ENCODE measurements at places on chromosomes 3 and 15.

GRCh38 chr3:112341386-112341785, 8.4 kb downstream of the CD200 start:
- DNase-seq = no peak

- no peak for DNase-seq
Measured at GRCh38 chr3:116001151-116001621, 377.9 kb downstream of the GAP43 start.

DNA sequence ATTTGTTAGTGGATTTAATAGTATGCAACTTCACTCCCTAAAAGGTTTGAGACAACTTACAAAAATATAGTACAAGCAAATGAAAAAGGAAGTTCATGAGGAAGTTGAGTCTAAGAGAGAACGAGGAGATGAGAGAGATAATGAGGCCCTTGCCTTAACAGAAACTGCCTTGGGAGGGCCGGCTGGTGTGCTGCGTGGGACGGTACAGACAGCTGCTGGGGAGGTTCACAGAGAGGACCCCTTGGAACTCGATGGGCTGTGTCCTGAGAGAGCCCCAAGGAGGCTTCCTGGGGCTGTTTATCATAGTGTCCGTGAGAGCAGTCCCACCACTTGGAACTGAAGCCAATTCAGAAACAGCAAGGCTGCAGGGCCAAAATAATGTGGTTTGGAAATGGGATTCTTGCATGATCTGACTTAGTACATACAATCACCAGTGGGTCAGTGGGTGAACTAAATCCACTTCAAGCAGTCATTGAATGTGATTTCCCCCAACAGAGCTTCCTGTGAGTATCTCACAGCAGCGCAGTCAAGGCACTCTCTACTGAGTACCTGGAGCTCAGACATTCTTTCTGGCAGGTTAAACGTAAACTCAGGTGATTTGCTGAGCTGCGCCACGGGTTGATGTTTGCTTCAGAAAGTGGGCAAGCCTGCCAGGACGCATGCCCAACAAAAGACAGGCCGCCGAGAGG, 90.8 kb downstream of the CRTC3 start:
- no peak for DNase-seq

DNA sequence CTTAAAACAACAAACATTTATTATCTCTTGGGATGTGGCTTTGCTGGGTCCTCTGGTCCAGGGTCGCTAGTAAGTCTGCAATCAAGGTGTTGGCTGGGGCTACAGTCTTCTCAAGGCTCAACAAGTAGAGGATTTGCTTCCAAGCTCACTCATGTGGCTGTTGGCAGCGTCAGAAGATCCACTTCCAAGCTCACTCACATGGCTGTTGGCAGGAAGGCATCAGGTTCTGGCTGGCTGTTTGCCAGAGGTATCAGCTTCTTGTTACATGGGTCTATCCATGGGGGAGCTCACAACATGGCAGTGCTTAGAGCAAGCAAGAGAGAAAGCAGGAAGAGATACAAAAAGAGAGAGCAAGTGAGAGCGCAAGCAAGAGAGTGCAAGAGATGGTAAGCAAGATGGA, 15.0 kb upstream of the BNC1 start:
- no peak for DNase-seq

- DNase-seq = peak; percentile 1
Measured at GRCh38 chr3:126152458-126152857, 27.9 kb downstream of the ALDH1L1 start.

DNA sequence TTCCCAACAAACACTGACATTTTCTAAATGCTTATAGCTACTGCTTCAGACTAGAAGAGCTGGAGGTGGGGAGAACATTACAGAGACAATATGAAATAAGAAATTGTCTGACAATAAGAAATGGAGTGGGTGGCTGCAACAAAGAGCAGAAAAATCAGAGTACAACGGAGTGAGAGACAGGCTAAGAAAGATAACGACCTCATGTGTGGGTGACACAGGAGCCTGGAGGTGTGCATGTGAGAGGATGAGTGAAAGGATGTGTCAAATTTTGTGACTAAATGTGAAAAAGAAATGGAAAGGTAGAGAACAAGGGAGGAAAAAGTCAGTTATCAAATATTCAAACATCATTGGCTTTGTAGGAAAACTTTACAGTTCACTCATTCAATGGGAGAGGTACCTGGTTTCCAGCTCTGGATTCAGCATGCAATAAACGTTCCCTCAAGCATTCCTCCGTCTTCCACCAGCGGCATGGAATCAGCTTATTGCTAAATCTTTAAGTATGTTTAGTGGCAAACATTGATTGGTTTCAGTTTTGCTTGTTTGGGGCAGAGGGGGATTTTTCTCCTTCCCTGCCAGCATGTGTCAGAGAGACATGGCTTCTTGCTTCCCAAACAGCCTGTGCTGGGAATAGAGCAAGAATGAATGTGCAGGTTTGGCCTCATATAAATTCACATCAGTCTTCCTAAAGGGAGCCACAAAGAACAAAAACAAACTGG, 103.8 kb upstream of the CHRM5 start:
- DNase-seq = no peak

DNA sequence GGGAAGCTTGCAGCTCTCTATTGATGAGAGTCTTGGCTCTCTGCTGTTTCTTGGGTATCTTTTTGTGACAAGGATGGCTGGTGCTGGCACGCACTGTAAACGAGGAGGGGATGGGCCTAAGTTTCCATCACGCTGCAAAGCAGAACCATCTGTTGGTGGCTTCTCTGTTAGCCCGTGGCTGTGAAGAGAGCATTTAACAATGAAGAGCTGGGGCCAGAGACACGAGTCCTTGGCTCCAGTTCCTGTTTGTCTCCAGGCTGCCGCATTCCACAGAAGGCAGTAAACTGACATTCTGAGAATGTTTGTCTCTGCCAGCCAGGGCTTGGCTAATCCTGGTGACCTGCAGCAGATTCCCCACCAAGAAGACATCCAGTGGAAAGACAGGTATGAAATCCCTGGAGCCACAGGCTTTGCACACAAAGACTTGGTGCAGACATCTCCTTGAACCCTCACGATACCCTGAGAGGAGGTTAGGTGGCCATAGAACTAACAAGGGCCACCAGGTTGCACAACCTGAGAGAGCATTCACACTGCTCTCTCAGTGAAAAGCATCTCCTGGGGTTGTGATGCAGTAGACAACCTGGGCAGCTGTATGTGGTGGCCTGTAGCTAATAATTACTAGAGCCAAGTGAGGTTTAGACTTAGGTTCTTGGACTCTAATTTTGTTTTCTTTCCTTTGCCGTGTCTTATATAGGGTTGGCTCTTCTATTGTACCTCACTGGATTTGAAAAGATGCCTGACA, 130.9 kb downstream of the ASB7 start:
- DNase-seq = no peak

DNA sequence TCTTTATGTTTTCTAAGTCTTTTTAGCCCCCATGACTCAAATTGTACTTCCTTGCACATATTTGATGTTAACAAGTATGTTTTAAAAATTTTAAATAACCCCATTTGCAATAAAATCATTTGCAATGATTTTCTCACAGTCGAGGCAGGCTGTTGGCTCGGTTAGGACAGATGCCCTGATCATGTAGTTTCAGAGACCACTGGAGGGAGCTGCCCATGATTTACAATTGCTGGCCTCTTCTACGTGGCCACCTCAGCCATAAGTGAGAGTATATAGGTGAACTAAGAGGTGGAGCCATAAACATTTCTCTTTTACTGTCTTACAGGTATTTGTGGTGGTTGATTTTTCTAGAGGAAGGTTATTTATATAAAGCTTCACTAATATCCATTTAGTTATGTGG, 1.7 kb downstream of the DTWD1 start:
- no peak for DNase-seq

DNA sequence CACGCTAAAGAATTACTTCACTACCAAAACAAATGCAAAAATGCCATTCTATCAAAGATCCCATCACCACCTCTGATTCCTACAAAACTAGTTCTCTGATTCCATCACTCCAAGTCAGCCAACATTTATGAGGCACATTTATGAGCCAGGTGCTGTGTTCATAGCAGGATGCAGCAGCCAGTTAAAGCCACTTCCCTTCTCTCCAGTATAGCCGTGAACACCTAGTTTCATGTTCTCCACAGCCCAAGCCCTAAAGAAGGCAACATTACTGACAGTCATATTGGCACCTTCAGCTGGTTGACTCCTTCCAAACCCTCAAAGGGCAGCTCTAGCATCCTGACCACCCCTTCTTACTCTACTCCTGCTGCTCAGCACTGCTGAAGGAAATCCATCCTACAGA, 36.4 kb downstream of the RYK start:
- no peak for DNase-seq

DNA sequence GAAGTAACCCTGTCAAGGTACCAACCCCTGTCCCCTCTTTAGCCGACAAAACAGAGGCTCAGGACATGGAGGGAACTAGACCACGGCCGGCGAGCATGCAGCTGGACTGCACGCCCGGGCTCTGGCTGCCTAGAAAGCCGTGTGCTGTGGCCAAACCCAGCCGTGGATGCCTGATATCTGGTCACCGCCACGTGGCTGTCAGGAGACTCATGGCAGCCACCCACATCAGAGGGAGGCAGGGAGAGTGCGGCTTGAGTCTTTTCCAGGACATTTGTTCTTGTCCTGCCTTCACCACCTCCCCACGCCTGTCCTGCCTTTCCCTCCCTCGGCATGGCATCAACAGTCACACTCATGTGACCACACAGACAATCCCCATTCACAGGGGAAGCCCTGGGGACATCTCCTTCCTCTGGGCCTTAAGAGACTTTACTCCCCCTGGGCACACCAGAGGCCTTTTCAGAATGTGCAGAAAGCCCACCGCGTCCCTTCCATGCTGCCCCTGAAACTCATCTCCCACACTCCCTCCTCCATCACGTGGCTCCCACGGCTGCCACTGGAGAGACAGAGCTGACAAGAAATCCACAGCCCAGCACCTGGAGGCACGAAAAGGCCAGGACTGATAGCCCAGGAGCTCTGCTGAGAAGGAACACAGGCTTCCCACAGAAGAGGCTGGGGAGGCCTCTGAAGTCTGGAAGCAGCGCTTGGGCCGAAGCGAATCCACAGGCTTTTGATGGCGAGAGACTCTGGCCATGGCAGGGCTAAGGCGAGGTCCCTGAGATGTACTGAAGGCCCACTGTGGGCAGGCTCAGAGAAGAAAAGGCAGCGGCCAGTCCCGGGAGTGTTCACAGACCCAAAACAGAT, 71.2 kb upstream of the IQSEC1 start:
- no peak for DNase-seq

- peak; percentile 72 for DNase-seq
Measured at GRCh38 chr3:125437631-125438435, 62.7 kb upstream of the ZNF148 start.

GRCh38 chr3:126516152-126516935, 1.2 kb downstream of the UROC1 start:
- DNase-seq = no peak

DNA sequence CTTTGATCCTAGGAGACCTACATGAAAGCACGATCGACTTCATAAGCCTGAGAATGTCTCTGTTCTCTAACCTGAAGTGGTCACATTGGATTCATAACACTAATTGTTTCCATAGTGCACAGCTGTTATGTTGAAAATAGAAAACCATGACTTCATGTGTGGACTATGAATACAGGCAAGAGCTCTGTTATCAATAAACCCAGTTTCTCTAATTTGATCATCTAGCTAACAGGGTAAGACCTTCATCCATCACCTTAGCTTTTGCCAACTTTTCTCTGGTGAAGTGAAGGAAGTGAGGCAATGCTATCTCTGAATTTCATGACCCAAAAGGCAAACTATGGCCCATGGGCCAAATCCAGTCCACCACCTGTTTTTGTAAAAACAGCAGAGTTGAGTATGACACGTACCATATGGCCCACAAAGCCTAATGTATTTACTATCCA, 27.2 kb downstream of the ABI3BP start:
- DNase-seq = no peak

GRCh38 chr3:194220901-194221326, 85.0 kb downstream of the HES1 start:
- DNase-seq = no peak

GRCh38 chr3:73624017-73624820, 522 bp downstream of the PDZRN3 start:
- peak; percentile 70 for DNase-seq

GRCh38 chr3:156689608-156690007, 15.2 kb downstream of the TIPARP start:
- DNase-seq = no peak

- peak; percentile 36 for DNase-seq
Measured at GRCh38 chr15:88574655-88575054, 28.2 kb upstream of the DET1 start.

DNA sequence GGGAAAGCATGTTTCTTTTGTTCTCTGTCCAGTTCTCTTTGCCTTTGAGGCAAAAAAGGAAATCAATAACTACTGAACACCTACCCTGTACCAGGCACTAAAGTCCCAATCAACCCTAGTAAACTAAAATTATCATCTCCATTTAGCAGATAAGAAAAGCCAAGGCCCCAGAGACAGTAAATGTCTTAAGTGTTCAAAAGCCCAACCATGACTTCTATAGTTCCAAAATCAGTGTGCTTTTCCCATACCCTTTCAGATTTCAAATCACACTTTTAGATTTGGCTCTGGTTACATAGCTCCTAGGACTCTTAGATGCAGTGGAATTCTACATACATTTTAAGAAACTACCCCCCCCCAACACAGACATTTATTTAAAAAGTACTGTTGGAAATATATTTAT, 63.5 kb downstream of the UACA start:
- DNase-seq = no peak

GRCh38 chr3:131485119-131485518, 17.7 kb downstream of the MRPL3 start:
- no peak for DNase-seq

GRCh38 chr3:16072420-16073110, 101.9 kb upstream of the GALNT15 start:
- DNase-seq = no peak

- DNase-seq = no peak
Measured at GRCh38 chr3:168086541-168087260, 9.0 kb downstream of the GOLIM4 start.

DNA sequence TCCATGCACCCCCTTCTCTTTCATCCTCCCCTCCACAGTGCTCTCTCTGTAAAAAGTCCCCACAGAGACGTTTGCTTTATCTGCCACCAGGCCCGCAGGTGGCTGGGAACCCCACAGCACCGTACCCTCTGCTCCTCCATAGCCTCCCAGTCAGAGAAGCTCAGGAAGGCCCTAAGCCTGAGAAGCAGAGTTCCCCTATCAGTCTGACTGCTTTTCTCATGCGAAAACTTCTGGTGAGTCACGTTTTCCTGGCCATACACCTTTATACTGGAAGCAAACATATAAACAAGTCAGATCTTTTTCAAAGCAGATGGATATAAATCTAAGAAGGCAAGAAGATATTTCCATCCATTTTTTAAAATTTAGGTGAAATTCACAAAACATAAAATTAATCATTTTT, 51.5 kb upstream of the MEF2A start:
- DNase-seq = no peak

- DNase-seq = no peak
Measured at GRCh38 chr3:82103241-82103640, 341.8 kb upstream of the GBE1 start.

- no peak for DNase-seq
Measured at GRCh38 chr3:142276781-142277180, 51.4 kb upstream of the GK5 start.
